Left ventricle myocardium superior (tissue), 1 donor: ENCODE measurements at places on chromosomes 5 and 9.

DNA sequence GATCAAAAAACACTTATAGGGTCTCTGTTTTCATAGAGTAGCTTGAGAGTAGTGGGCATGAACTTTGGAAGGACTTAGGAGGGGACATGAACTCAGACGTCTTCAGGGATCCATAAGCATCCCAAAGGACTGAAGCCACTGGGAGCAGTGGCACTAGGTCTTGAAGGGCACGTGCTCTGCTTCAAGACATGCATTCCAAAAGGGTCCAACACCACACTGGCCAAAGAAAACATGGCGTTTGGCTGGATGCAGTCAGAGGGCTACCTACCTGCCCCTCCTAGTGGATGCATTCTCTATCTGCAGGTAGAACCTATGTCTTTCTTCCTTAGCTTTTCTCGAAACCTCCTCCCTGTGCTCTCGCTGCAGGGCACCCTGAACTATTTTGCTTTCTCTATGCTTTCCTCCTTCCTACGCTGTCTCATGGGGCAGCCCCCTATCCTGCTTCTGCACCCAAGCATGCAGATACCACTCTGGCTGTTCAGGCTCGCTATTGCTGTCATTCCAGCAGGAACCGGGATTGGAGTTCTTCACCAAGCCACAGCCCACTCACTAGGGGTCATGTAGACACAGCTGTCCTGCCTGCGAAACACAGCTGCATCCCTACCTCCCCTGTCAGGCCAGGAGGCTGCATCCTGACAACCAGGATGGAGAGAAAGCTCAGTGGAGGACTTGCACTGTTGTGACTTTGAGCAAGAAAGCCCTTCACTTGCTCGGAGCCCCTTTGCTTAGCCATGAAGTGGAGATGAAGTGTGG lies 11.9 kb downstream of the FAM240B start:
- no peak for DNase-seq

GRCh38 chr5:141908796-141909195 lies 14.9 kb upstream of the DELE1 start:
- no peak for DNase-seq

GRCh38 chr5:73022471-73023169 lies 66.8 kb downstream of the FCHO2 start:
- DNase-seq: no peak

DNA sequence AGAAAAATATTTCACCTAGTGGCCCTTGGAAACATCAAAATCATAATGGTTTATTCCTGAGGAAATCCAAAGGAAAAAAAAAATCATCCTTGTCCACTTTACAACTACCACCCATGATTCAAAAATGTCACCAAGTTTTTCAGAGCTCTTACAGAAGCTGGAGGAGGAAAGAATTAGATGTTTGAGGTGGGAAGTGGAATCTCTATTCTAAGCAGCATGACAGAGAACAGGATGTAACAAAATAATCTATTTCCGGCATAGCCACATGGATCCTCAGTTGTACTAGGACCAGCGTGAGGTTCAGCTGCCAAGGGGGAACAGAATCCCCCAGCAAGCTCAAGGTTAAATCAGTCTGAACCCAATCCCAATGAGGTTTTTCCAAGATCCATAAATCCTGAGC lies 40.2 kb downstream of the FBXW11 start:
- no peak for DNase-seq

DNA sequence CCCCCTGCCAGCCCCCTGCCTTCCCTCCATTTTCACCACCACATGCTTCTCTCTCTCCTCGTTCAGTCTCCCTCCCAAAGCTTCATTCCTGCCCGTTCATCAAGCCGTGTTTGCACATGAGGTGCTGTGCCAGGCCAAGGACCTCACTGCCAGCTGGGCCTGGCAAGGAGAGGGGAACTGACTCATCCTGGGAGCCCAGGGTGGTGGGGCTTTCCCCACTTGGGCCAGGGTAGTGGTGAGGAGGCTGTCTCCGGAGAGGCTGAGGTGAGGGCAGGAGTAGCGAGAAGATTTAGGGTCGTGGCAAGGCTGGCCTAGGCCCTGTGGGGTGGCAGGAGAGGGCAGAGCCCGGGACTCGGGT lies 30.4 kb upstream of the NOTCH1 start:
- peak; percentile 68 for DNase-seq

GRCh38 chr9:90945336-90945735 lies 143.7 kb downstream of the SYK start:
- no peak for DNase-seq

DNA sequence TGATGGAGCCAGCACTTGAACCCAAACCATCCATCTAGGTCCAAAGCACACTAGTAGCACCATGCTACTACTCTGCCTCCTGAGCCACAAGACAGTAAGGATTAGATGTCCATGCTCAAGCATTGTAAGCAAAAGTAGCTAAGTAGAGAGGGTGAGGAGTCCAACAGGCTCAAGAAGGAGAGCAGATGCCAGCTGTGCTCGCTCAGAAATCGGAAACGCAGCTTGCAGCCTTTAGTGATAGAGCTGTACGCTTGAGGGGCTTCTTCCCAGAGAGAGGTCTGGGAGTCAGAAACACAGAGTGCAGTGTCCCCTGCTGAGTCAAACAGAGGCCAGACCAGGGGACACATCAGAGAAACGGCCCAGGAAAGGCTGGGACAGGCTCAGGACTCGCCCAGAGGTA lies 32.7 kb upstream of the GABRP start:
- DNase-seq: no peak

DNA sequence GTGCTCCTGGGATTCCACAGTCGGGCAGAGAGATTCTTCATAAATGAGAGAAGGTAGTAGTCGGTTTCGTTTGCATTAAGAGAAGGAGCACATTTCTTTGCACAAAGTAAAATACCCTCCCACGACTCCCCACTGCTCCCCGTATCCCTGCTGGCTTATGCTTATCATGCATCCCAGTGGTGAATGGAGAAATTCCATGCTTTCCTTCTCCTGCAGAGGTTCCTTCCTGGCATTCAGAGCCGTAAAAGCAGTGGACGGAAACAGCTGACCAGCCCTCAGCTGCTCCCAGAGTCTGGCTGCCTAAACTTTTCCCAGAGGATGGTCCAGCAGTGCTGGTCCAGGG lies 93.1 kb downstream of the C9orf152 start:
- no peak for DNase-seq

DNA sequence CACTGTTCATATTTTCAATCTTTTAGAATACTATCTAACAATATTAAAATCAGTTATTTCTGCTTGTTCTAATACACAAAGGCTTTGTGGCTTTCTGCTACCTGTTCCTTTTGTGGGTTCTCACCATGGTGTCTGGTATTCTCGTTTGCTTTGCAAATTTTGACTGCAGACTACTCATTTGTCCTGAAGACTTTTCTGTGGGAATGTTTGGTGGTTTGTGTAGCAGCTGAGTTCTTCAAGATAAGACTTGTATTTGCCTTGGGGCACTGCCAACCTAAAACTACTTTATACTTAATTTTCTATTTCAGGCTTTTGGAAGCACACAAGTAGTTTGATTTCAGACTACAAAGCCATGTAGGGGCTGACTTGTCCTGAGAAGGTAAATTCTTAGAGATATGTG lies 11.1 kb downstream of the IL33 start:
- no peak for DNase-seq

DNA sequence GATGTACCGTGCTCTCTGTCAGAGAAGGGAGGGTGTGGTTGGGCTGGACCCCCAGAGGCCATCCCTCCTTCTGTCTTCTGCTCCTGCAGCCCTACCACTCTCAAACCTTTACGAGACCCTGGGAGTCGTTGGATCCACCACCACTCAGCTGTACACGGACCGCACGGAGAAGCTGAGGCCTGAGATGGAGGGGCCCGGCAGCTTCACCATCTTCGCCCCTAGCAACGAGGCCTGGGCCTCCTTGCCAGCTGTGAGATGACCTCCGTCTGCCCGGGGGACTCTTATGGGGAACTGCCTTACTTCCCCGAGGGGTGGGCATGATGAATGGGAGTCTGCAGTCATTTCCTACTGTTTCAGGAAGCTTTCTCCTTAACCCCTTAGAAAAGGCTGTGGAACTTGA lies 17.5 kb downstream of the TGFBI start:
- no peak for DNase-seq

DNA sequence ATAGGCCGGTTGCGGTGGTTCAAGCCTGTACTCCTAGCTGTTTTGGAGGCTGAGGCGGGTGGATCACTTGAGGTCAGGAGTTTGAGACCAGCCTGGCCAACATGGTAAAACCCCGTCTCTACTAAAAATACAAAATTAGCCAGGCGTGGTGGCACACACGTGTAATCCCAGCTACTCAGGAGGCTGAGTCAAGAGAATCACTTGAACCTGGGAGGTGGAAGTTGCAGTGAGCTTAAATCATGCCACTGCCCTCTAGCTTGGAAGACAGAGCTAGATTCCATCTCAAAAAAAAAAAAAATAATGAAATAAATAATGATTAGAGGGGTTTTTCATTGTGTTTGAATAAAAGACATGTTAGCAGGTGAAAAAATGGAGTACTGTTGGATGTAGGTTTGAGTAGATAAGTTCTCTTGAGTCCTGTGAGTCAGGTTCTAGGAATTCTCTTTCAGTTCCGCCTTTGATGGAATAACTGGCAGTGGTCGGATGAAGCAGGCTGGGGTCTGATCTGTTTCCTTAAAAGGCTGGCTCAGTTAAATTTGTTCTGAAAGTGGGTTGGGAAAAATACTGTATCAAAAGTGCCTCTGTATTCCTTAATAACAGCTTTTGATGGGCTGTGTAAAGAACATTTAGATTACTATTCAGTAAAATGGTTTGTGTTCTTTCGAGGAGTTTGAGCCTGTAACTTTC lies 73.2 kb downstream of the AOPEP start:
- DNase-seq: no peak

DNA sequence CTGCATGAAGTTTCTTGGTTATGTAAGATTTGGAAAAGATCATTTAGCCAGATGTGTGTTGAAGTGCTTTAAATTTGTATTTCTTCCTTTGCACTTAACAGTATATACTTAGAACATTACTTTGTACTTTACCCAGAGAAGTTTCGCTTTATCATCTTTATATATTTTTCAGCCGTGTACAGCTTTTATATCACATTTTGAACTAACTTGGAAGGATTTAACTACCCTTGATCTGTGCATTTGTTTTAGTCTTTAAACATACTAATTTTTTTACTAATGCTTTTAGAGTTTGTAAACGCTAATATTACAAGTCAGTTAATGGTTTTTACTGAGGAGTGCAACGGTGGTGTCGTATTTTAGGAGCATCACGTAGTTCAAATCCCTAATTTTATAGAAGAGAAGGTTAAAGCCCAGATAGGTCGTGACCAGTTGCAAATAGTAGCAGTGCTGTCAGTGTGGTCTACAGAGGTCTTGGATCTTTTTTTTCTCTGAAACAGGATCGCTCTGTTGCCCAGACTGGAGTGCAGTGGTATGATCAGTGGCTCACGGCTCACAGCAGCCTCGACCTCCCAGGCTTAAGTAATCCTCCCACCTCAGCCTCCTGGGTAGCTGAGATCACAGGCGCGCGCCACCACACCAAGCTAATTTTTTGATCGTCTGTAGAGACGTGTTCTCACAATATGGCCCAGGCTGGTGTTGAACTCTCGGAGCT lies 2.0 kb downstream of the MATR3 start:
- no peak for DNase-seq

DNA sequence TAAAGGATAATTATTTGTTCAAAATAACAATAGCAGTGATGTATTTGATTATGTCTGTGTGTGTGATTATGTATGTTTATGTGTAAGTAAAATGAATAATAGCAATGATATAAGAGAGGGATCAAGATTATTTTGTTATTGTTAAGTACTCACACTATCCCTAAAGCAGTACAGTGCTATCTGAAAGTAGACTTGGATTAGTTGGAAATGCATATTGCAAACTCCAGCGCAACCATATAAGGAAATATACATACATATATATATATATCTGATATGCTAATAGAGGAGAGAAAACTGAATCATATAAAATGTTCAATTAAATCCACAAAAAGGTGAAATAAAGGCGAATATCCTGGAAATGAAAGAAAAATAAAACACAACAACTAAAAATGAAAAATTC lies 268.4 kb downstream of the HINT1 start:
- DNase-seq: no peak

DNA sequence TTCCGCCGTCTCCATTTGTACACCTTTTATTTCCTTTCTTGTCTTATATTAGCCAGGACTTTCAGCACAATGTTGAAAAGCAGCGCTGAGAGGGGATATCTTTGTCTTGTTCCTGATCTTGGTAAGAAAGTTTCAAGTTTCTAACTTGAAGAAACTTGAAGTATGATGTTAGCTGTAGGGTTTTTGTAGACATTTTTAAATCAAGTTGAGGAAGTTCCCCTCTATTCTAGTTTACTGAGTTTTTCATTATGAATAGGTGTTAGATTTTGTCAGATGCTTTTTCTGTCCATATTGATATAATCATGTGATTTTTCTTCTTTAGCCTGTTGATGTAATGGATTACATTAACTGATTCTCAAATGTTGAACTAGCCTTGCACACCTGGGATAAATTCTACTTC lies 425.7 kb downstream of the PIK3R1 start:
- no peak for DNase-seq

GRCh38 chr9:9275601-9276000 lies 1337.2 kb downstream of the PTPRD start:
- no peak for DNase-seq

DNA sequence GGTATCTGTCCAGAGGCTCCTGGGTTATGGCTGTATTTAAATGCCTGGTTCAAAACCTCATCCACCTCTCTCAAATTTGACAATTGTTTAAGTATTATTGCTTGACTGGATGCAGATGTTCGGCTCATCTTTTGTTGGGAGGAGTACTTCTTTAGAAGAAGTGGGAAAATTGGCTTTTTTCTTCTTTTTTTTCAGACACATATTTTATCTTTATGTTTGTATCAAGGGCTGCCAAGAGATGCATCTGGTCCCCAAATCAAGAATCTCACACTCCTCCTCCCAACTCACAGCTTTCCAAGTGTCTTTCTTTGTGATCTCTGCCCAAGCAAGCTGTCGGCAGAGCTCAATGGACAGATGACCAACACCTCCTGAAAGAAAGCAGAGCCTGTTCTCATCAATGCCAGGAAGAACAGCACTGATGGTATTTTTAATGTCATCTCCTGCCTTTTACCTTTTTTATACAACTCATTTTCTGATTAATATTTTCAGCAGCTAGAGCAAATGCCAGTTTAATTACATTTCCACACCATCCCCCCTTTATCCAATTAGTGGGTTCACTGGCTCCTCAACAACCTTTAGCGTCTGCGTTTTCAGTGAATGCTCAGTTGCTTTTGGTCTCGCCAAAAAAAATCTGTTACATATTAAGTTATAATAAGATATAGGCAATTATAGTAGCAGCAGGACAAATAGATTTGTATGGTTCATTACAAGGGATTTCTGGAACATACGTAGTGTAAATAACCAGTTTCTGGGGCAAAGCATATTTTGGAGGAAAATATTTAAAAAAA lies 110.3 kb upstream of the SLIT3 start:
- DNase-seq: no peak

- no peak for DNase-seq
These were observed 34.6 kb downstream of the HSPA4 start for GRCh38 chr5:133086366-133086875.

GRCh38 chr5:119397518-119398380 lies 41.9 kb downstream of the TNFAIP8 start:
- DNase-seq: no peak

- no peak for DNase-seq
These were observed 304.4 kb upstream of the SMC2 start for GRCh38 chr9:103789686-103790085.
